B cell (primary cell): ENCODE measurements at places on chromosomes 2 and 18.

DNA sequence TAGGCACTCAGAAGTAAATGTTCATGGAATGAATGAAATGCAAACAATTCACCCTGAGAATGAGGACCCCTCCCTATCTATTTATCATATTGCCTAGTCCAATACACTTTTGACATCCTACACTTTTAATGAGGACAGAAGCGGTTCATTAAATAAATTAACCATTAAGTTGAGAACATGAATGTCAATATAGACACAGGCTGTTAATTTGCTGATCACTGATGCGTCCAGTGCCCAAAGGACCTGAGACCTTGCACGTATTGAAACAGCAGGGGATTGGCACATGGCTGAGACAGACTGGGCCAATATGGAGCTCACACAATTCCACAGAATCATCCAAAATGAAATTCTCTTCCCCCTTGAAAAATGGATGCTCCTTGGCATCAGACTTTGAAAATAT lies 430.0 kb downstream of the SLC4A3 start:
- no peak for DNase-seq

GRCh38 chr2:138267902-138268254 lies 233.7 kb upstream of the SPOPL start:
- no peak for DNase-seq

- DNase-seq, result peak; percentile 63
Measured at GRCh38 chr18:56258178-56258577, 380.2 kb downstream of the TXNL1 start.

DNA sequence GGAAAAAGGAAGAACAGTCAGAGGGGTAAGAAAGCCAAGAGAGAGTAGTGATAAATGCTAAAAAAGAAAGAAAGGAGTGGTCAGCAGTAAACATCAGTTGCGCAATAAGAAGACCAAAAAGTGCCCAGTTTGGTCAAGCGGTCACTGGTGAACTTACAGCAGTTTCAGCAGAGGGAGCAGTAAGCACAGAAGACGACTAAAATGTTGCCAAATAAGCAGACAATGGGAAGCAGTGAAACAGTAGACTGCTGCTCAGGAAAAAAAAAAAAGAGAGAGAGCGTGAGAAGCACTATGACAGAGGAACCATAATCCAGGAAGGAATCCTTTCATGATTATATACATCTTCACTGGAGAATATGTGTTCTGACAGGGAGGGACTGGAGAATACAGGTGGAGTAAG lies 45.8 kb downstream of the DNAJC10 start:
- DNase-seq, result no peak

DNA sequence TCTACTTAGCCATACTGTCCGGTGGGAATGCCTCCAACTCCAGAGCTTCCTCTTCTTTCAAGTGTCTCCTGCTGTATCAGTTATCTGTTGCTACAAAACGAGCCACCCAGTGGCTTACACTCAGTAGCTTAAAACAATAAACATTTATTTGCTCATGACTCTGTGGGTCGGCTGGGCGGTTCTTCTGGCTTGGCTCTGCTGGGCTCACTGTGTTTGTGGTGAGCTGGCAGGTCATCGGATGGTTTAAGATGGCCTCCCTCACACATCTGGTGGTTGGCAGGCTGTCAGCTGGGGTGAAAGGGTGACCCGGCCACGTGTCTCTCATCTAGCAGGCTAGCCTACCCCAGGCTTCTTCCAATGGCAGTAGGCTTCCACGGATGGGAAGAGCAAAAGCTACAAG lies 122.4 kb upstream of the SLC1A4 start:
- no peak for DNase-seq

DNA sequence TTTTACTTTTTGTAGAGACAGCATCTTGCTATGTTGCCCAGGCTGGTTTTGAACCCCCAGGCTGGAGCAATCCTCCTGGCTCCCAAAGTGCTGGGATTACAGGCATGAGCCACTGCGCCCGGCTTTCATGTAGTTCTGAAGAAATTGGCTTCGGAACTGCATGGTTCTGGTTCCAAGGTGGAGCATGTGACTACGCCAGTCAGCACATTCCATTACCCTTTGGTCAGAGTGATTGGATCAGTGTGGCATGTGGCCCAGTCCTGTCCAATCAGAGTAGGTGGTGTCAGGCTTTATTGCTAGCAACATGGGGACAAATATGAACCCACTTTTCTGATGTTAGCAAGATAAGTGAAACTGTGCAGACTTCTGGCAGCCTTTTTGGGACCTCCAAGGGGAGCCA lies 16.3 kb upstream of the ATOH8 start:
- no peak for DNase-seq

GRCh38 chr2:67663776-67664175 lies 266.6 kb downstream of the ETAA1 start:
- DNase-seq, result no peak

DNA sequence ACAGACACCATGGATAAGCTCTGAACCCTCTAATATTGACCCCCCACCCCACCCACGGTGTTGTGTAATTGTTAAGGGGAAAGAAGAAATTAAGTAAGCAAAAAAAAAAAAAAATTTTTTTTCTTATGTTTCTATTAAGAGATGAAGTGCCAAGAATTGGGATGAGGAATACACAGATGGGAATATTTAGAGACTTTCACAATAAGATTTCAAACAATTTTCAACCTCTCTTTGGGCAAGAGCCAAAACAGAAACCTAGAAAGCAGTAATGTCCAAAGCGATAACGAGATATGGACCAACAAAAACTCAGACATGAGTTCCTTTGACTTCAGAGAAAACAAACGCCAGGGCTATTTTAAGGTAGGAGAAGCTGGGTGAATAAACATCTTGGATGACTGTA lies 14.4 kb downstream of the PIEZO2 start:
- no peak for DNase-seq

GRCh38 chr2:201467666-201468065 lies 16.1 kb downstream of the STRADB start:
- no peak for DNase-seq

- no peak for DNase-seq
Measured at GRCh38 chr2:196322973-196323810, 151.8 kb upstream of the STK17B start.

GRCh38 chr2:119981896-119982295 lies 31.0 kb upstream of the EPB41L5 start:
- DNase-seq, result no peak

DNA sequence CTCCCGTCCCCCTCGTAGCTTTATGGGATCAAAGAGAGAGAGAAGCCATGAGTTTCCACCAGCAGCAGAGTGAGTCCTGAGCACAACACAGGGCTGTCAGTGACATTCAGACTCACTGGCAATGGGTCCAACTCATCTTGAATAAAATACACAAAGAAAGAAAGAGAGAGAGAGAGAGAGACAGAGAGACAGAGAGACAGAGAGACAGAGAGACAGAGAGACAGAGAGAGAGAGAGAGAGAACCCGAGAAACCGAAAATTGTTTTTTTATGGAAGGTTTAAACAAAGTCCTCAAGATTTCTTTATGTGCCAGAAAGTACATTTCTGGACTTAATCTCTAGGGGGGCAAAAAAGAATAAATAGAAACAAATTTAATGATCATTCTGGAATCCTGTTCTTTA lies 11.5 kb upstream of the BCL2 start:
- no peak for DNase-seq

- no peak for DNase-seq
Measured at GRCh38 chr2:101307950-101308431, 510 bp downstream of the RNF149 start.

DNA sequence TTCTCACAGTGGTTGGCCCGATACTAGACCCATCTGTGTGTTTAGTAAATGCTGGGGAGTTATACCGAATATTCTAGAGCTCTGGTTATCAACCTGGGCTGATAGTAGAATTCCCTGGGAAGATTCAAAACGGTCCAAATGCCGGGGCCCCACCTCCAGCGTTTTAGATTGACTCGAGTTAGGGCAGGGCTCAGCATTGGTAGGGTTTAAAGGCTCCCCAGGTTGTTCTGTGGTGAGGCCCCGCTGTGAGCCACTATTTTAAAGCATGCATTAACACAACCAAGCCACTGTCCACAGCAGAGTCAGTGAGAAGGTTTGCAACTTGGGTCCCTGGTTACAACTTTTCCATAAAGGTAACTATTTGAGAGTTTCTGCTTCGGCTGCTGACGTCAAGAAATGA lies 73.6 kb downstream of the DYSF start:
- DNase-seq, result no peak

DNA sequence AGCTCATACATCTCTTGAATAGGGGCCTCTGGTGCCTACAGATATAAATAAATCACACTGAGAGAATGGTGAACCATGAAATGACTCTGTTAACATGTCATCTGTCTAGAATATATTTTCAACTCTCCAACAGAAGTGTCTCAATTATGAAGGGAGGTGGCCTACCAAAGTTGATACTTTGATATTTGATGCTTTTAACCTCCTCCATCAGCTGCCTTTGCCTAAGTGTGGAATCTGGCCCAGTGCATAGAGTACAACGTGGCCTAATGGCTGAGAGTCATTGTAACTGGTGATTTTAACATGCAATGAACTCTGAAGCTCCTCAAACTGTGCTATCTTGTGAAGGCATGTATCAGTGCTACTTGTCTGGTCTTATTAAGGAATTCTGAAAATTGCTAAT lies 93.4 kb downstream of the MYO3B start:
- no peak for DNase-seq

GRCh38 chr2:127146820-127147502 lies 40.0 kb upstream of the BIN1 start:
- DNase-seq, result no peak

DNA sequence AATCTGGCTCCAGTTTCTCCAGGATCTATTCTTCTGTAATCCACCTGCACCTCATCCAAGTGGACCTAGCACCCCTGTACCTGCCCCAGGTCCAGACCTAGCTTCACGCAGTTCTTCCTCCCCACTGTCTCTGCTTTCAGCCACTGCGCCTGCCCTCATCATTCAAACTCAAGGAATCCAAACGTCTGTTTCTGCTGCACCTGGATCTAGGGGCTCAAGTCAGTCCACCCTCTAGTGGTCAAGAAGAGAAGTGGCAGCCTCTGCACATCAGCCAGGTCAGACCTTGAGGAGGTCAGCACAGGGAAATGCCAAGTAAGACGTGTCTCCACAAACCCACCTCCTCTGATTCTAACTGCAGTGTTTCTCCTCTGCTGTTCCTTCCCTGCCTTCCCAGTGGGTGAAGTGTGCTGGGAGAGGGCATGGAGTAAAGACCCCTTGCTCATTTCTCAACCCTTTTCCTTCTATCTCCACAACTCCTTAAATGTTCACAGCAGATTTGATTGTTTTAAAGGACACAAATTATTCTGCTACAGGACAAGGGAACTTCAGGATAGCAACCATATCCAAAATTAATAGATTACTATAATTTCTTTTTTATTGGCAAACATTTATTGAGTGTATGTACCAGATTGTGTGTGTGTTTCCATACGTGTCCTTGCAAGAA lies 8.6 kb upstream of the RNF152 start:
- DNase-seq, result peak; percentile 53

- DNase-seq, result no peak
Measured at GRCh38 chr2:180707884-180708205, 272.6 kb upstream of the UBE2E3 start.

DNA sequence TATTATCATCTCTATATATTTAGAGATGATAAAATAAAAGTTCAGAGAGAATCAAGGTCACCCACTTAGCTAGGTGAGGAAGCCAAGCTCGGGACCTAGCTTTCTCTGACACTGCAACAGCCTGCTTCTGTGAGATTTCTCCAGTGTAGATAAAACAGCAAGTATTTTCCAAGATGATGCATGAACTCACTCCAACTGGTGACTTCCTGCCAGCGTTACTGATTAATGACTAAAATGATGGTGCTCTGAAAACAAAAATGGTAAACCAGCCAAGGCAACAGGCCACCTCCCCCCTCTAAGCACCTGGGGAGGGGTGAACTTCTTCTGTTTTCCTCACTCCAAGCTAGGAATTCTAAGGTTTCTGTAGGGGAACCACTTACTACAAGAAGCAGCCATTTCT lies 510.2 kb upstream of the ID2 start:
- no peak for DNase-seq

DNA sequence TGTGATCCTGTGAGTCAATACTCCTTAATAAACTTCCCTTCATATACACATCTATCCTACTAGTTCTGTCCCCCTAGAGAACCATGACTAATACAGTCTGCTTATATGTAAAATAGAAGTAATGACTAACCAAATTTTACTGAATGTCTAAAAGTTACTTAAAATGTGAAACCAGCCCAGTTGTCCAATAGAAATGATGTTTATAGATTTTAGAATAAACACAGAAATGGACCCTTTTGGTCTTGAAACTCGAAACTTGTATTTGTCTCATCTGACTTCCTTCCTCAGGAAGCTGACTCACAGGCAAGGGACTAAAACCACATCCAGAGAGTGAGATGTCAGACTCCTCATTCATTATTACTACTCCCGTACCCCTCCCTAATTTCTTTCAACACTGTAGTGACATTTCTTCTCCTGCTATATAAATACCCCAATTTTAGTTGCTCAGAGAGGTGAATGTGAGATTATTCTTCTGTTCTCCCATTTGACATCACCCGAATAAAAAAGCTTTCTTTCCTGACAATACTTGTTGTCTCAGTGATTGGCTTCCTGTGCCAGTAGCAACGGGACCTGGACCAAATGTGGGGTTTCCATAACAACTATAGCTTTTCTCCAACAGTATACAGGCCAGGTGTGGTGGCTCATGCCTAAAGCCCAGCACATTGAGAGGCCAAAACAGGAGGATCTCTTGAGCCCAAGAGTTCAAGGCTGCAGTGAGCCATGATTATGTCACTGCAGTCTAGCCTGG lies 486.0 kb downstream of the ERBB4 start:
- DNase-seq, result no peak

GRCh38 chr2:221464971-221465370 lies 107.1 kb downstream of the EPHA4 start:
- DNase-seq, result no peak

- DNase-seq, result no peak
Measured at GRCh38 chr2:96025194-96025492, 9.6 kb downstream of the GPAT2 start.

GRCh38 chr2:234793212-234793785 lies 158.5 kb upstream of the SH3BP4 start:
- no peak for DNase-seq

DNA sequence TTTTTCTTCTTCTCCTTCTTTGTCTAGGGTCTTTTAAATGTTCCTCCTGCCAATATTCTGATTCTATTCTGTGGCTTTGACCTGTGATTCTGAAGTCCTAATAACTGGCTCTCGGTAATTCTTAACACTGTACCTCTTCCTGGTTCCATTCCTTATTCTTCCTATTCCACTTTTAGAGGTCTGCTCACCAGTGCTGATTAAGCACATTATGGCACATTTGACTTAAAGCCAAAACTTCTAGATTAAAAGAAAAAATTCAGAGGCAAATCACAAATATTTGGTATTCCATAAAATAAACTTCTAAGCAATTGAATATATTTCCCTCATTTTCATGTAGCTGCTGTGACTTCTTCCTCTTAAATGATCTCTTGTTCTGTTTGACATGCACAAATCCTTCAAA lies 47.5 kb downstream of the NXPH2 start:
- no peak for DNase-seq

- DNase-seq, result peak; percentile 84
Measured at GRCh38 chr18:35267161-35267651, 22.8 kb downstream of the ZSCAN30 start.

- DNase-seq, result no peak
Measured at GRCh38 chr2:134365356-134365755, 111.5 kb downstream of the MGAT5 start.

DNA sequence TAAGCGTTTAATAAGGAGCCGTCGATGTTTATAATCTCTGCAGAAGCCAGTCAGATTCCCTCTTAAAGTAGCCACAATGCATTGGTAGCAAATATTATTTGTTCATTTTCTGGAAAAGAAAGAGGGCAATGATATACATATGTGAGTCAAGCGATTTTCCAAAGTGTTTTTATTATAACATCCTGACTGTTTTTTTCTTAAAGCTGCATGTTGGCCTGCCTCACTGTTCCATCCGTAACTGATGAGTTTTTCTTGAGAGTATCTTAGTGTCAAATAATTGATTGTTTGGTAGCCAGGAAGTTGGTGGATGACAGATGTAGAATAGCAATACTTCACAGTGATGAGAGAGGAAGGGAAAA lies 3.7 kb downstream of the TSHZ1 start:
- DNase-seq, result no peak
